ENCODE measurements at places on chromosomes 1 and 21.
A peak's percentile ranks its signal among the peaks of the same experiment; 100 is the strongest.

GRCh38 chr1:118783095-118783758, 204.9 kb downstream of the TBX15 start:
- peak; percentile 58 for DNase-seq

DNA sequence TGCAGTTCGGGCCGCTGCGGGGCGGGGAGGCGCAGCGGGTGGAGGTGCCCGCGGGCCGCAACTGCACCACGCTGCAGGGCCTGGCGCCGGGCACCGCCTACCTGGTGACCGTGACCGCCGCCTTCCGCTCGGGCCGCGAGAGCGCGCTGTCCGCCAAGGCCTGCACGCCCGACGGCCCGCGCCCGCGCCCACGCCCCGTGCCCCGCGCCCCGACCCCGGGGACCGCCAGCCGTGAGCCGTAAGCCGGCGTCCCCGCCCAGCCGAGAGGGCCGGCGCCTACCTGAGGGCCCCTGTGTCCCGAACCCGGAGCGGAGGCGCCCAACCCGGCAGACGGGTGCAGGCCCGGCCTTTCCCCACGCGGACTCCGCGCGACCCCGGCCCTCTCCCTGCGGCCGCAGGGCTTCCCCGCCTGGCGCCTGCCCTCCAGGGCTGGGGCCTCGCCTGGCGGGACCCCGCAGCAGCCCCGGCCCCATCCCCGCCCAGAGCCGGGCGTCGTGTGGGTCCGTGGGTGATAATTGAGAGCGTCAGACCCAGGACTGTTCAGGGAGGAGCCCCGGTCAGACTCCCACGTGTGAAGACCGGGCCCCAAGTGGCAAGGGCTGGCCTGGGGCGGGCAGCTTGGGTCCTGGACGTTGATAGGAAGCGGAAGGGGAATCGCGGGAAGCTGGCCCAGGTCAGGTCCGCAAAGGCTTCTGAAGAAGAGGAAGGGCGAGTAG, 4.2 kb downstream of the VWA1 start:
- DNase-seq: no peak

- DNase-seq: no peak
Measured at GRCh38 chr1:47459253-47459788, 21.5 kb downstream of the FOXD2 start.

DNA sequence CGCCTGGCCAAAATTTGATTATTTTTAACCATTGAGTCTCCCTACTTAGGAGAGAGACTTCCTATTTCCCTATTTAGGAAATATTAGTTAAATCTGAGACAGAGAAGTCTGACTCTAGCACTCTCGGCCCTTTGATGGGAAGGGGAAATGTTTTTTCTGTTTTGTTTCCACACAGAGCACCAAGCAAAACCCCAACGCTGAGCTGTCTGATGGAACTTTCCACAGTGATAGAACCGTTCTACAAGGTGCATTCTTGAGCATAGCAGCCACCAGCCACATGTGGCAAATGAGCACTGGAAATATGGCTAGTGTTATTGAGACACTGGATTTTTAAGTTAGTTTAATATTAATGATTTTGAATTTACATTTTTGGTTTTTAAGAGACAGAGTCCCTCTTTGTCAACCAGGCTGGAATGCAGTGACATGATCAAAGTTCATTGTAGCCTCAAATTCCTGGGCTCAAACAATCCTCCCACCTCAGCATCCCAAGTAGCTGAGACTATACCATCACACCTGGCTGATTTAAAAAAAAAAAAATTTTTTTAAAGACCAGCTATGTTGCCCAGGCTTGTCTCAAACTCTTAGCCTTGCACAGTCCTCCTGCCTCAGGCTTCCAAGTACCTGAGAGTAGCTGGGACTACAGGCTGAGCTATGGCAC, 77.3 kb upstream of the GALNT2 start:
- no peak for DNase-seq

DNA sequence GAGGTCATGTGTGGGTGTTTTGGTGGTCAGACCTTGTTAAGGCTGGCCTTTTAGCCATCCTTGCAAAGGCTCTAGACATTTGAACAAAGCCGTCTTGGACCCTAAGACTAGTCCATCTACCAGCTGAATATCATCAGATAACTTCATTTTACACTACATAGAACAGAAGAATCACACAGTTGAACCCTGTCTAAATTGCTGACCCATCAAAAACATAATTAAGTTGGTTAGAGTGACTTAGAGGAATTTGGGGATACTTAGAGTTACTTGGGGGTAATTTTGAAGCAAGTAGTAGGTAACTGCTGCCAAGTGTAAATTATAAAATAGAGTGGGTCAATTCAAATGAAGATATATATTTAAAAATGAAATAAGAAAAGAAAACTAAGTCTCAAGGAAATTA, 102.9 kb upstream of the ADGRL4 start:
- DNase-seq: no peak

DNA sequence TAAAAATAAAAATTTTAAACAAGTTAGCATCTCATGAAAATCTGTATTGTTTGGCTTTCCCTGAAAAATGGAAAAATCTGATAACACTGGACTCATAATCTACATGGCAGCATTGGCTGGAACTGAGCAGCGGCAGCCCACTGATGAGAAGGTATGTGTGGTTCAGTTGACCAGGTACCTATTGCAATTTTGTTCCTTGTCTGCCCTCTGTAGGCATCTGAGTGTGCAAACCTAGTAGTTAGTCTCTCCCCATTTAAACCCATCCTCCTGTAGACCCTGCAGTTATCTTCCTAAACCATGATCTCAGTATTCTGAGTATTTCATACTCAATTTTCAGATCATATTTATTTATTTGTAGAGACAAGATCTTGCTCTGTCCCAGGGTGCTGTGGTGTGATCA, 59.4 kb upstream of the SERBP1 start:
- DNase-seq: no peak

DNA sequence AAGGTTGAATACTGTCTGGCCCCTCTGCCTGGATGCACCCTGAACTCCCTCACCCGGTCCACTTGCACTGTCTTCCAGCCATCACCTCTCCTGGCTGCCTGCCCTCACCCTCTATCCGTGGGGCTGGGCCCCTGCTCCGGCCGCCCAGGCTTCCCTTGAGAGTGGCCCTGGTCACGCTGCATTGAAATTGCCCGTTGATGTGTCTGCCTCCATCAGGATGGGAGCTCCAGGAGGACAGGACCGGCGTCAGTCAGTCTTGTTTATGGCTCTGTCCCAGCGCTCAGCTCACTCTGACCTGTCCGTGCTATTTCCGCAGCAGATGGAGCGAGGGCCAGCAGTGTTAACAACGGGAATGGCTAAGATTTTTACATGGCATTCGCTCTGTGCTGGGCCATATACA, 34.9 kb downstream of the FOXO6 start:
- no peak for DNase-seq

DNA sequence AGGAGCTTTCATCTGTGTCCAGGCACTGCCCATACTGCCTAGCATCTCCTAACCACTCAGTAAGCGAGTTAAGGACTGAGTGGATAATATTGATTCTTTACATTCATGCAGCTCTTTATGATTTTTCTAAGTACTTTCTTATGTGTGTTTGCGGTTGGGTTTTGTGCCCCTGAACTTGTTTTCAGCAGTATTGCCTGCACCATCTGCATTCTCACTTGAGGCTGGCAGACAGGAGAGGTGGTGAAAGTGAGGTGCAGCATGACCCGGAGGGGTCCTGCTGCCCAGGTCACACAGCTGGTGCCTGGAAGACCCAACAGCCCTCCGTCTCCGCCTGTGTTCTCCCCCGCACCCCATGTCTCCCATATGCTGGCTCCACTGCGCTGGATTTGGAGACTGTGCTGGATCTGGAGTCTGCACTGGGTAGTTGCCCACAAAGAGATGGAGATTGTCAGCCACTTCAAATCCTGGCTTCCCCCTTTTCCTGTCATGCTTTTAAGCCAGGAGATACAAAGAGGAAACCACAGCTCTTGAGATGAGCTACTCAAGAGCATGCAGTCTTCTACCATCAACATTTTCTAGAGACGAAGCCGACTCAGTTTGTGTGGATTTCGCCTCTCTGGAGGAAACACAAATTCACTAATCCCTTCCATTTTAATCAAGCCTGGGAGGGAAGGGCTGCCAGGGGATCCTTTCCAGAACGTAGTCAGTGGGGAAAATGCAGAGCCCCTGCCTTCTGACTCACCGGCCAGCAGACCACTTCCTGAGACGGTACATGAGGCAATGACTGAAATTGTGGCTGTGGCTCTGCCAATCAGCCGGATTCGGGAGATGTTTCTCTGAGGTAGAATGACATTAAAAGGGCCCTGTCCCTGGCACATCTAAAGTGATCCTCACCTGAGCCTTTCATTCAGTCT, 71.7 kb upstream of the ANGPTL1 start:
- no peak for DNase-seq

GRCh38 chr1:108854221-108855019, 2.5 kb downstream of the AKNAD1 start:
- DNase-seq: no peak

GRCh38 chr1:110555807-110556470, 37.0 kb upstream of the KCNA10 start:
- DNase-seq: peak; percentile 67

DNA sequence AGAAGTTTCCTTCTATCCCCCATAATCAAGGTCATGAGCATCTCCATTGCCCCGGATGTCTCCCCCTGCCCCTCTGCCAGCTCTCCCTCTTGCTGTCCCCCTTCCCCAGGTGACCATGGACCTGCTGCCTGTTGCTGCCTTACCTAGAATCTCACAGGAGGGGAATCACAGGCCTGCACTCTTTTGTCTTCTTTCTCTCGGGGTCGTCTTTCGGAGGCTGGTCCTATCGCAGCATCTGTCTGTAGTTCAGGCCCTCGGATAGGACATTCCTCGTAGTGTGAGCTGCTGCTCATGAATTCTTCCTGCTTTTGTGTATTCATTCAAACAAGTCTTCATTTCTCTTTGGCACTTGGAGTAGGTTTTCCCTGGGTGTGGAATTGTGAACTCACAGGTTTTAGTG, 39.9 kb upstream of the ACTRT2 start:
- no peak for DNase-seq

GRCh38 chr21:40997831-40998230, 150.9 kb upstream of the DSCAM start:
- DNase-seq: no peak
